Kasumi-1 (cell line): ENCODE measurements at places on chromosomes 5 and 9.

- no peak for DNase-seq
Measured at GRCh38 chr9:127634021-127634420, 21.9 kb downstream of the STXBP1 start.

GRCh38 chr9:17695482-17695881 is 116.6 kb downstream of the SH3GL2 start:
- no peak for DNase-seq

GRCh38 chr5:16679863-16680262 is 63.1 kb upstream of the RETREG1 start:
- DNase-seq: no peak

DNA sequence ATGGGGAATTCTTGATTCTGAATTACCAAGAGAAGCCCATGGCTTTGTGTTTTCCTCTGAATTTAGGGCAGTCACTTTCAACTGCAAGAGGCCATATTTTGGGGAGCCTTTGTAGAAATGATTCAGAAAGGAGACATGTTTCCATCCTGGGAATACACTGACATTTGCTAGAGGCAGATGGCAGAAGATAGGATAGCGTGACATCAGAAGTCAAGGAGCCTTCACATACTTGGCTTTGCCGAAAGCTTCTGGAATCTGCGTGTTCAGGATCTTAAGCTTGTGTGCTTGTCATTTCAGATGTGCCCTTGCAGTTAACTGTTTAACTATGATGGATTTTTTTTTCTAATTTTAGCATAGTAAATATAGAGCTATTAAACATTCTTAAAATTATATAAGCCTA is 296.2 kb downstream of the ARHGEF28 start:
- no peak for DNase-seq

- DNase-seq: no peak
Measured at GRCh38 chr9:1208157-1208556, 158.0 kb downstream of the DMRT2 start.

- no peak for DNase-seq
Measured at GRCh38 chr9:3299872-3300271, 225.9 kb downstream of the RFX3 start.

DNA sequence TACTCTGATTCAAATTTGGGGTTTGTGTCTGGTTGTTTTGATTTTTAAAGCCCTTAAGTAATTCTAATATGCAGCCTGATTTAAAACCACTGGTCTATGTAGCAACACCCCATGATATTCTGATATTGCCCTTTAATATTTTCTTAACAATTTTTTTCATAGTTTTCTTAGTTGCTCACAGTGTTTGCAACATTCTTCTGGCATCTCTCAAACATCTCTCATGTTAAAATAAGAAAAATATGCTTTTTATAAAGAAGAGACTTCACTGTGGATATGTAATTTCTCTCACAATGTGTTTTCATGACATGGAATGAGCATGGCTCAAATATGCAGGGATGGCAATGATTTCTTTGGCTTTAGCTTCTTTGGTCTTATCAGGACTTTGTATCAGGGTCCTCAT is 183.7 kb downstream of the TAF11L14 start:
- DNase-seq: no peak

- DNase-seq: no peak
Measured at GRCh38 chr9:118609355-118610044, 759.7 kb downstream of the BRINP1 start.

DNA sequence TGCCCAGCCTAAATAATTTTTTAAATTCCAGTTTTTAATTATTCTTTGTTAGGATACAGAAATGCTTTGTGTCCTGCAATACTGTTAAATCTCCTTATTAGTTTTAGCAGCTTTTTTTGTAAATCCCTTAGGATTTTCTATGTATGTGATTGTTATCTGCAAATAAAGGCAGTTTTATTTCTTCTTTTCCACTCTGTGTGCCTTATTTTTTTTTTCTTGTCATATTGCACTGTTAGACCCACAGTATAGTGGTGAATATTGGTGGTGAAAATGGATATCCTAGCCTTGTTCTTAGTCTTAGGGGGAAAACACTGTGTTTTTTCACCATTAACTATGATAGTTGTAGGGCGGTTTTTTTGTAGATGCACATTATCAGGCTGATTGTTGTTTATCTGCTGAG is 11.3 kb upstream of the KIAA1958 start:
- DNase-seq: no peak

GRCh38 chr9:91332546-91333231 is 29.0 kb downstream of the AUH start:
- peak; percentile 2 for DNase-seq

- no peak for DNase-seq
Measured at GRCh38 chr5:138316355-138316754, 15.2 kb downstream of the CDC25C start.

DNA sequence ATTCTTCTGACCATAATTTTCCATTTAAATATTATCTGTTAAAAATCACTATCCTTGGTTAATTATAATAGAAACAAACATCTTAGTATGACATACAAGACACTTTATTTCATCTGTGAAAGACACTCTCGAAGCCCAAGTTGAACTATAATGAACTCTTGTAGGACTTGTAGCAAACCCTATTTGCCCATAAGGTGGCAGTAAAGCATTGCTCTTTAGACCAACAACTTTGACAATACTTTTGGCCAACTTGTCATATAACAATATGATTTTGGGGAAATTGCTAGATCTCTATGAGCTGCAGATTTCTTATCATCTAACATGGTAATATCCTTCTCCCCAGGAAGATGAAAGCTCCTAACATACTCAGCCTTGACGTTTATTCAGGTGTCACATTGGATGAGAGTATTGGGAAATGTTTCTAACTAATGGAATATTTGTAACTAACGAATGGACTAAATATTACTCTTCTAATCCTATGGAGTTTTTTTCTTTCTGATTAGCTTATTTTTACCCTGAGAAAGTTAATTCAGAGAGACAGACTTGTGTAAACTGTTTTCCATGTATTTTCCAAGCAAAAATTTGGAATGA is 11.0 kb downstream of the SPINK14 start:
- DNase-seq: peak; percentile 72

DNA sequence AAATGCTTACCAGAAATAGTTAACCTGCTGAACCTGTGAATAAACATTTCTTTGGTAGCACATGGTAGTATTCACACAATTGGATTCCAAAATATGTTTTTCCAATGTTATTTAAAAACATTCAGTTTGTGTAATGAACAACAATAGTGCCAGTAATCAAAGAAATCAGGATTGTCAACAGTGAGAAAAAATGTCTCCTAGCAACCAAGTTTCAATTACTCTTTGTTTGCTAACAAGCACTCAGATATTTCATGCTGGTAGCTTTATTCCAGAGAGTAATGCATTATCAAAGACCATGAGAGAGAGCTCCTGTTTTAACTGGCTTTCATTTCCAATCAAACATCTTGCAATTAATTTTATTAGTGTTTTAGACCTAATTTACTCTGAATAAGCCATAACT is 768.1 kb upstream of the GRAMD2B start:
- no peak for DNase-seq

- no peak for DNase-seq
Measured at GRCh38 chr5:105803431-105803830, 1867.3 kb downstream of the EFNA5 start.

GRCh38 chr5:170427672-170428236 is 38.6 kb upstream of the KCNMB1 start:
- DNase-seq: peak; percentile 90

DNA sequence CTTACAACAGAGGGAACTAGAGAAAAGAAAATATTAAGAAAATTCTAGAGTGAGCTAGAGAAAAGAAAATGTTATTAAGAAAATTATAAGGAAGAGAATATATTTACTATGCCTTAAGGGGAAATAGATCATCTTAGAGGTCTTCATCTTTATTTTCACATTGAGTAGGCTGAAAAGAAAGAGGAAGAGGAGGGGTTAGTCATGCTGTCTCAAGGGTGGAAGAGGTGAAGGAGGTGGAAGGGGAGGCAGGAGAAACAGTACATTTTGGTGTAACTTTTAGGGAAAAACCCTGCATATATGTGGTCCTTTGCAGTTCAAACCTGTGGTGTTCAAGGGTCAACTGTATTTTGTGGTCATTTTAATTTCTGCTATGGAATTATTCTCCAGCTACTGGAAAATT is 46.6 kb downstream of the PPIP5K2 start:
- DNase-seq: peak; percentile 56

GRCh38 chr5:174533751-174534241 is 190.6 kb upstream of the MSX2 start:
- DNase-seq: peak; percentile 69

- no peak for DNase-seq
Measured at GRCh38 chr5:32711681-32712480, 760 bp downstream of the NPR3 start.

- no peak for DNase-seq
Measured at GRCh38 chr5:116646611-116647289, 72.1 kb upstream of the SEMA6A start.

DNA sequence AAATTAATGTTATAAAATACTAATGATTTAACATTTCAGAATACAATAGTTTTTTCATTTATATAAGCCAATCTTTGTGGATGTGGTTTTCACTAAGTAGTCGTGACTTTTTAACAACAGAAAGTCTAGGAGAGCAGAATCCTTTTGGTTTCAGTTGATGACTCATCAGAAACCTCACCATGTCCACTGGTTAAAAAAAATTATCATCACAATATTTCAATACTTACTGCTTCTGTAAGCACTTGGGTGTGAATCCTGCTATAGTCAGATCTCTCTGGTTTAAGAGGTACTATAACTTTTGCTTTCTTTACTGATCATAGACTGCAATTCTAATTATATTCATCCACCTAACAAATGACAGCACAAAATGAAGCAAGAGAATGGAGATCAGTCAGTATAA is 77.2 kb downstream of the MRPS30 start:
- DNase-seq: peak; percentile 21

DNA sequence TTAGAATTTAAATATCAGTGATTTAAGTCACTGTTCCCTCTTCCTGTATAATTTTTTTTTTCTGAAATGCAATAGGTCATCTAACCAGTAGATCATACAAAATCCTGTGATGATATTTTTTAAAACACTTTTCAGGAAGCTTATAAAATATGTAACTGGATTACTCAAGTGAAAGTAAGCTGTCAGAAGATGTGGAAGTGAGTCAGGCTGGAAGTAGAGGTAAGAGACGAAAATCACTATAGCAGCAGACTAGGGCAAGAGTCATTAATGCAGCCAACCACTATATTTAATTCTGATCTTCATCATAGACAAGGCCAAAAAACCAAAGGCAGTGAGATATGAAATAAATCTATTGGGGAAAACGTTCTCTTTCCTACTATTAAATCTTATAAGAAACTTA is 65.7 kb upstream of the C6 start:
- DNase-seq: no peak

- DNase-seq: no peak
Measured at GRCh38 chr5:69519285-69519684, 26.7 kb downstream of the OCLN start.

- DNase-seq: peak; percentile 55
Measured at GRCh38 chr9:109320742-109321448, at the start of gene EPB41L4B. Gene EPB41L4B (minus strand): TSS chr9:109321059. CDS start chr9:109320446, 613 bp downstream.

DNA sequence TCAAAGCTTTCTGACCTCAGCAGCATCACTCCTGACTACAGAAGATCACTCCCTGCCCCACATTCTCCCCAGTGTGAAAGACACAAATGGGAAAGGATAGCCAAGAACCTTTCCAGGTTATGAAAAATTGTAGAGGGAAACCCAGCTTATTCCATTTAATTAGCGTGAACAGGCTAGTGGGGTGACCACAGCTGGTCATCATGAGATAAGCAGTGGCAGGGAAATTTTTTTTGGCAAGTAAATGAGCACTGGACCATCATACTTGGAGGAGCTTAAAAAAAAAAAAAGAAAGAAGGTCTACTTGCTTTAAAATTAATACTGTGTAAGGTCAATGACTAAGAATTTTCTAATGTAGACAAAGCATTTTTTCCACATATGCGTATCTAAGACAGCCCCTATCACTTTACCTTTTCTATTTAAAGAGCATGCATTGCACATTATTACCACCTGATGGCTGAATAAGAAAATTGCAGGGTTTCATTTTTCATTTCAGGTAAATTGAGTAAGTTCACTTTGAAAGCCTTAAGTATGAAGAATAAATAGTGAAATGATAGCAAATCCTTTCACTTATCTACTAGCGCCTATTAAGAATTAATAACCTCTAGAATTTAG is 123.6 kb downstream of the ELAVL2 start:
- DNase-seq: no peak
